Activated T-helper 1 cell treated with anti-CD3 and anti-CD28 coated beads, Interleukin-2, amount 50 U/mL, for 16 hours (primary cell): ENCODE measurements at places on chromosomes 4 and X.

- no peak for DNase-seq
Observed at GRCh38 chrX:148572337-148572736, 71.9 kb downstream of the AFF2 start.

- no peak for DNase-seq
Observed at GRCh38 chr4:143382596-143382995, 45.9 kb downstream of the GAB1 start.

GRCh38 chr4:148214529-148215166, 227.6 kb downstream of the NR3C2 start:
- no peak for DNase-seq

DNA sequence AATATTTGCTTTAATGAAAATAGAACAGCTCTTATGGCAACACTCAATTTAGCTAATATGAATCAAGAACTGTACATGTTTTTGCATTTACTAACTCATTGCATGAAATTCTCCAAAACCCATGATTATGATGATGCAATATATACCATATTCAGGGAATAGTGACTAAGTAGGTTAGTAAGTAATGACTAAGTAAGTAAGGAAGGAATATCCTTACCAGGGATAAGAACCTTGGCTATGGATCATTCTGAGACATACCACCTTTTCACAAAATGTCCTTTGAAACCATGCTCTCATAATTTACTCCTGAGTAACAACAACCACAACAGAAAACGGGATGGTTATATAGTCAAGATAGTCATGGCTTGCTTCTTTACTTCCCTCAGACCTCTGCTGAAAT, 1513.0 kb downstream of the STIM2 start:
- no peak for DNase-seq
